A549 (cell line): ENCODE measurements at places on chromosomes 1 and 21.

- DNase-seq = no peak
These were observed 43.9 kb downstream of the WNT9A start for GRCh38 chr1:227903614-227904501.

DNA sequence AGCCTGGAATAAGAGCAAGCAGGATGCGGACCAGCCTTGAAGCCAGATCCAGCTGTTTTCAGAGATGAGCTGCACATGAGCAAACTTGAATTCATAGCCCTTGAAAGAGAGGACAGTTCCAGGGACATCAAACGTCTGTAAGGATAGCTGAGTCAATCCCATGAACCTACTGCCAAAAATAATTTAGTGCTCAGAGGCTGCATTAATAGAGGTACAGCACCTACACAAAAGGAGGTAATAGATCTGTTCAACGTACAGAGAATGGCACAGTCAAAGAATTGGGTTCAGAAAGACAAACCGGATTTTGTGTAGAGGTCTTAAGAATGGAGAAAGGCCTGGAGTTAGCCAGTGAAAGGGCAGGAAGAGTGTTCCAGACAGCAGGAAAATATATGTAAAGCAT lies 110.8 kb upstream of the ZC3H12A start:
- DNase-seq = no peak

- DNase-seq = no peak
These were observed 141.8 kb upstream of the ERRFI1 start for GRCh38 chr1:8167936-8168335.

DNA sequence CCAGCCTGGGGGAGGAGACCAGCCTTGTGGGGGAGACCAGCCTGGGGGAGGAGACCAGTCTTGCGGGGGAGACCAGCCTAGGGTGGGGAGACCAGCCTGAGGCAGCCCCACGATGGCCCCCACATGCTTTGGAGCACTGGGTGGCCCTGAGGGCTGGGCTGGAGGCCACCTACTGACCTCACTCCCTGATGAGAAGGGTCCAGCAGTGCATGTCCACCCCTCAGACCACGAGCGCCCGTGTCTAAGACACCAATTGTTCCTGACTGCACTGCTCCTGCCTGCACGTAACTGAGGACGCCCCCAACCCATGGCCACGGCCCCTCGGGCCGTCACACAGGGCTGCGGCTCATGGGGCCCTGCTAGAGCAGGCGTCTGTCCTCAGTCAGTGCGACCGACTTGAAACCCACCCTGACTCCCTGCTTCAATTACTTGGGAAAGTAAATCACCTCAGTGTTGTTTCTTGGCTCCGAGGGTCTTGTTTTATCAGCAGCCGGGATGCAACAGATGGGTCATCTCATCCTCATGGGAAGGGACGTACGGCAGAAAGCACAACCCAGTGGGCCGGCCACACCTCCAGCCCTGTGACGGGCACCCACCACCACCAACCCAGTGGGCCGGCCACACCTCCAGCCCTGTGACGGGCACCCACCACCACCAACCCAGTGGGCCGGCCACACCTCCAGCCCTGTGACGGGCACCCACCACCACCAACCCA lies at the start of gene SPATC1L:
Gene SPATC1L (minus strand): TSS at position 550 of the 715 bp plus-strand sequence. CDS start 1,643 bp downstream, outside the sequence.
- DNase-seq = no peak

- DNase-seq = no peak
These were observed 630.5 kb downstream of the SMYD3 start for GRCh38 chr1:245876586-245876985.

DNA sequence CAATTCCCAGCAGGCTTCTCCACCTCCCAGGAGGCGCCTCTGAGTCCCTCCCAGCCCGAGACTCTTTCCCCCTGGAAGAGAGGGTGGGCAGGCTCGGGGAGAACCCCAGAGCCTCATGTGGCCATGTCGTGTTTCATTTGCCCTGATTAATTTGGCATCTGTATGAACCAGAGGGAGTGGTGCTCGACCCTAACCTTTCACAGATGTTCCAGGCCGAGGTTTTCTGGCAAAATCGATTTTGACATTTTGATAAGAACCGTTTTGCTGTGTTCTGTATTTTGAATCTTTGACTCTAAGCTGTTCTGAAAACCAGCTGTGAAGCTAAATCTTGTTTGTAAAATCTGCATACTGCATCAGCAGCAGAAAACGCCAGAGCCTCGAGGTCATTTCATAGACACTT lies 367.4 kb downstream of the CAMTA1 start:
- DNase-seq = no peak

GRCh38 chr1:39102537-39103327 lies 76.6 kb downstream of the NDUFS5 start:
- peak; percentile 67 for DNase-seq

DNA sequence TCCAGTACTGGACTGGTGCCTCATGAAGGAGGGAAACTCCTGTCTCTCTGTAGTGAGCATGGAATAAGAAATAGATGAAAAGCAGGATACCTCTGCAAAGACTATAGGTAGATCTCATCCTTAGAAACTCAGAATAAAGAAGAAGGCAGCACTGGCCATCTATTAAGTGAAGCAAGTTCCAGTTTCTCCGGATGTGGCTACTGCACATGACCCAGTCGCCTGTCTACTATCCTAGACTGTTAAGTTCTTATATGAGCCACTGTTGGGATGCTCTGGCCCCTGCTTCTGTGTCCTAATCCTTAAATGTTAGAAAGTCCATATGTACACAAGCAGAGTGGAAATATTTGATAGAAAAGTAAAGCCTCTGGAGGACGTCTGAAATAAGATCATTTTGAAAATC lies 2.2 kb downstream of the FASLG start:
- no peak for DNase-seq

- DNase-seq = no peak
These were observed 61.8 kb upstream of the RPL11 start for GRCh38 chr1:23629708-23630290.

GRCh38 chr21:28213261-28213660 lies 779.4 kb downstream of the LTN1 start:
- DNase-seq = no peak

DNA sequence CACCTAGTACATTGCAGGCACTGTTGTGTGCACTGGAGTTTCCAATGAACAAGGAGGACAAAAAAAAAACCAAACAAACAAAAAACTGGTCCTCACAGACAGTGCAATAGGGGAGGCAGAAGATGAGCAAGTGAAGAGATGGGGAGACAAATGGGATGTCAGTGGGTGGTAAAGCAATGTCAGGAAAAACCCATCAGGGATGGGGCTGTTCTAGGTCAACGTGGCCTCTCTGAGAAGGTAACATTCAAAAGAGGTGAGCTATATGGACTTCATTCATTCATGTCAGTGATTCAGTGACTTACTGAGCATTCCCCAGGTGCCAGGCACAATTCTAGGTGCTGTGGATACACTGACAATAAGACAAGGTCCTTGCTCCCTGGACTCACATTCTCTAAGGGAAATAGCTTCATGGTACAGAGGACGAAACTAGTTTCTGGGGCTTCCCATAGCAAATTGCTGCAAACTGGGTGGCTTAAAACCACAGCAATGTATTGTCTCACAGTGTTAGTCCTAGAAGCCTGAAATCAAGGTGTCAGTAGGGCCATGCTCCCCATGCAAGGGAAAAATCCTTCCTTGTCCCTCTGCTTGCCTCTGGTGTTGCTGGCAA lies 140.5 kb upstream of the KLHDC7A start:
- DNase-seq = no peak

- no peak for DNase-seq
These were observed 144.5 kb downstream of the NTMT2 start for GRCh38 chr1:170290276-170290675.

DNA sequence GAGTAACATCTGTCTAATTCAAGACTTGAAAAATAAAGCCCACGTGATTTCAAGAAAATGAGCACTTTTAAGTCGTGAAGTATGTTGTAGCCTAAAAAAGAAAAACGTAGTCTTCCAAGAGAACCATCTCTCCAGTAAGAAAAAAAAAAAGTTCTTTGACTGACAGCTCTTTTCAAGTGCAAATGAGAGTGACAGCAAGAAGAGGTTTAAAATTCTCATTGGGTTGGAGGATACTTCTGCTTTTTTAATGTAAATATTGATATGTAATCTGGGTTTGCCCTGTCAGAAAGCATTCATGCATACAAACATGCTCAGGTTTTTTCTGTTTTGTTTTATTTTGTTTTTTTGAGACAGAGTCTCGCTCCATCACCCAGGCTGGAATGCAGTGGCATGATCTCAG lies 32.3 kb upstream of the PRDM2 start:
- DNase-seq = no peak

DNA sequence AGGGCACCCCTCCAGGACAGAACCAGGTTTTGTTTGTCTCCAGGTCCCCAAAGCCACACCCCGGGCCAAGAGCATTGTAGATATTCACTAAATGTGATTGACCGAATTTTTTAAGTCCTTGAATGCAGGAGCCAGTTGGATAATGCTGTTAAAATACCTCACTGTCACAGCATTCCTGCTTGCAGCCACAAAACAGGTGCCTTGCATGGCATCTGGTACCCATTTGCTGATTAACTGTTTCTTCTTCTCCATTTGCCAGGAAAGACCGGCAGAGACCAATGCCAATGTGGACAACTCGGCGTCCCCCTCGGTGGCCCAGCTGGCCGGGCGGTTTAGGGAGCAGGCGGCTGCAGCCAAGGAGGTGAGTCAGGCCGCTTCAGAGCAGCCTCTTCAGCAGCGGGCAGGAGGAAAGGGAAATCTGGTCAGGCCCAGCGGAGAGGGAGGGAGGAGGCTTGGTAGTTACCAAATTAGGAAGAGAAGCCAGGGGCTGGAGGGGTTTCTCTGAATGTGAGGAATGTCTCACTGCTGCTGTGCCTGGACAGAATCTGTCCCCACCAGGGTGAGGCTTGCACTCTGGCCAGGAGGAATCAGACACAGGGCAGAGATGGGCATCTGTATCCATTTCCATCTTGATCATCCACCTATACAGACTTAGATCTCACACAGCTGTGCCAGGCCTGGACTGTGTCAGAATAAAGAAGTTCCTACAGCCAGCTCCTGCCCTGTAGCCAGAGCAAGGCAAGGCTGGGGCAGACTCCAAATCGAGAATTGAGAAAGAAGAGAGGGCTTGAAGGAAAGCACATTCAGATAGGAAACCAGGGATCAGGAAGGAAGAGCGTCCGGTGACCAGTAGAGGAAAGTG lies 37.9 kb upstream of the MPZL1 start:
- DNase-seq = no peak

DNA sequence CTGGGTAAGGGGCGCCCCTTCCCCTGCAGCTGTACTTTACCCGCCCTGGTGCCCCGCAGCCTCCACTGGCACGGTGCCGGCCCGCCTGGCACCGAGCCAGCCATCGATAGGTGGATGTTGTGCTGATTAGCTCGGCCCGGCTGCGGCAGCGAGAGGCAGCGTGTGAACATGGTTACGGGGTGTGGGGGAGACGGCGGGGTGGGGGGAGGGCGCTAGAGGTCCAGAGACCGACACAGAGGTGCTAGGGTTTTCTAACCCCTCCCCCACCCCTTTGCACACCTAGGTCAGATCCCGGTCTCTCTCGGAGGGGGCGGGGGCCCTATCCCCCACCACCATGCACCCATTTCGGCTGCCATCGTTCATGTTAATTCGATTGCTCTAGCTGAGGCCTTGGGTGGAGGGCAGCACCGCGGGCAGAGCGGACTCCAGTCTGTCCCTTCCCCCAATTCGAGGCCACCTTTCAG lies 6.7 kb downstream of the EFNA4 start:
- no peak for DNase-seq

- no peak for DNase-seq
These were observed 2099.8 kb downstream of the MRPL39 start for GRCh38 chr21:23507501-23507900.

DNA sequence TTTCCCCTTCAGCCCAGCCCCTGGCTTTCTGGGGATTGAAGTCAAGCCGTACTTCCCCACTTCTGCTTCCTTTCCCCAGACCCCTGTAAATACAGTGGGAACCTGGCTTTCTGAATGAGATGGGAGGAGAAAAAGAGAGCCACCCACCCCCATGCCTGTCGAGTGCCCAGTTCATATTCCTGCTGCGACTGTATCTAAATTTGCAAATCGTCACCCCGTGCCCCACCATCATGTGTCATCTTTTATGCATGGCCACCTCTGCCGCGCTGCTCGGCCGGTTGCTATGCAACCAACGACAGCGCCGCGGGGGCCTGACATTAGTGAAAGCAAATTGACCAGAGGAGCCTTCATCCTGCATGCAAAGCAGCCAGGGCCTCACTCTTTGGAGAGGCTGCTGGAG lies 143.0 kb downstream of the ELAVL4 start:
- no peak for DNase-seq

DNA sequence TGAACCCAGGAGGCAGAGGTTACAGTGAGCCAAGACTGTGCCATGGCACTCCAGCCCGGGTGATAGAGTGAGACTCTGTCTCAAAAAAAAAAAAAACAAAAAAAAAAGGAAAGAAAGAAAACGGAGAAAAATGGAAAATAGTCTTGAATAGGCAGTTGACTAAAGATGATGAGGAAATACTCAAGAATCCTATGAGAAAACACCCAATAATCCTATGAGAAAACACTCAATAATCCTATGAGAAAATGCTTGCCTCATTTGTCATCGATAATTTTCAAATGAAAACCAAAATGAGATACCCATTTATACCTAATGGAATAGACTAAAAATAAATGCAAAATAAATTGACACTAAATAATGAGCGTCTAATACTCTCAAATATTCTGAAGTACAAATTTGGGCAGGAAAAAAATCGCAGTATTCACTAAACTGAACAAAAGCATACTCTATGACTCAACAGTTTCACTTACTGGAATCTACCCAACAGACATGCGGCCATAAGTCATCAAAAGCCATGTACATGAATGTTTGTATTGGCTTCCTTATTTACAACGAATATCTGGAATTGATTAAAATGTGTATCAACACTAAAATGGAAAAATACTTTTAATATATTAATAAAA lies 733.9 kb upstream of the CHRM3 start:
- no peak for DNase-seq

DNA sequence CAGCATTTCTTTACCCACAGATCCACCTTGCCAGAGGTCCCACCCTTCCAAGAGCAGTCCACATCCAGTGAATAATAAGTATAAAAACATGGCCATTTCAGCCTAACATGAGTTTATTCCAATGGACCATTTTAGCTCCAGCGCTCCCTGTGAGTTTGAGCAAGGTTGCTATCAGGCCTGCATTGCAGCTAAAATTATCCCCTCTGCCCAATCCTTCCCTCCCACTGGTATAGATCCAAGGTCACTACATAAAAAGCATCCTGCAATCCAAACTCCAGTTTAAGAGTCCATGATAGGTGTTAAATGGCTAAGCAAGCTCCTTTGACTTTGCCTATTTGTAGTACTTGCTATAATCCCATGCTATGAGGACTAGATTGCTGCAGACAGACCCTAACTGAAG lies 35.6 kb downstream of the SLC5A9 start:
- no peak for DNase-seq

GRCh38 chr1:3460672-3461131 lies 6.2 kb downstream of the ARHGEF16 start:
- no peak for DNase-seq

DNA sequence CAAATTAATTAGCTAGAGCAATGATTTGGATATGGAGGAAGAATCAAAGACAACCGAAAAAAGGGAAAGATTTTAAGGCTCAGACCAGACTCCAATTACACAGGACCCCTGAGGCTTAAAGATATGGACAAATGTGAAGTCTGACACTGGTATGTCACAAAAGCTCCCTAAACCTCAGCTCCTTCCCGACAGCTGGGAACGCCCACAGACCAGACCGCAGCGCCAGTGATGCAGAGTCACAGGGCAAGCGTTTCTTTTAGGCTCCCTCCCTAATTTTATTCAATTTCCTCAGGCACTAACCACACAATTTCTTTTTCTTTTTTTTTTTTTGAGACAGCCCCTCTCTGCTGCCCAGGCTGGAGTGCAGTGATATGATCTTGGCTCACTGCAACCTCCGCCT lies 40.2 kb downstream of the NID1 start:
- DNase-seq = no peak

GRCh38 chr1:19620786-19621185 lies 23.3 kb upstream of the NBL1 start:
- no peak for DNase-seq

- no peak for DNase-seq
These were observed 172.9 kb upstream of the ESRRG start for GRCh38 chr1:216896146-216896545.
